Activated naive CD4-positive, alpha-beta T cell treated with anti-CD3 and anti-CD28 coated beads, Interleukin-2, amount 50 U/mL, for 72 hours (primary cell): ENCODE measurements at places on chromosomes 13 and 19. TPM values are rescaled to one million over a fixed set of nuclear protein-coding genes. Genes with fewer than 3 reads are reported as not detected.

The SELENOV gene
- not detected for total RNA-seq

The ERICH4 gene
- not detected for total RNA-seq

The ZNF547 gene
- 0.61 TPM for total RNA-seq

GRCh38 chr19:32437096-32437495 lies 31.5 kb downstream of the DPY19L3 start:
- no peak for DNase-seq

- DNase-seq: no peak
These were observed 5.0 kb downstream of the WASF3 start for GRCh38 chr13:26562512-26562890.
